Activated CD4-positive, alpha-beta T cell treated with anti-CD3 and anti-CD28 coated beads for 48 hours (primary cell): ENCODE measurements at places on chromosomes 3 and 15.

GRCh38 chr15:80494351-80494751, 90.2 kb downstream of the ARNT2 start:
- no peak for DNase-seq

- DNase-seq, result no peak
Measured at GRCh38 chr3:38587548-38588131, 61.8 kb downstream of the SCN5A start.

DNA sequence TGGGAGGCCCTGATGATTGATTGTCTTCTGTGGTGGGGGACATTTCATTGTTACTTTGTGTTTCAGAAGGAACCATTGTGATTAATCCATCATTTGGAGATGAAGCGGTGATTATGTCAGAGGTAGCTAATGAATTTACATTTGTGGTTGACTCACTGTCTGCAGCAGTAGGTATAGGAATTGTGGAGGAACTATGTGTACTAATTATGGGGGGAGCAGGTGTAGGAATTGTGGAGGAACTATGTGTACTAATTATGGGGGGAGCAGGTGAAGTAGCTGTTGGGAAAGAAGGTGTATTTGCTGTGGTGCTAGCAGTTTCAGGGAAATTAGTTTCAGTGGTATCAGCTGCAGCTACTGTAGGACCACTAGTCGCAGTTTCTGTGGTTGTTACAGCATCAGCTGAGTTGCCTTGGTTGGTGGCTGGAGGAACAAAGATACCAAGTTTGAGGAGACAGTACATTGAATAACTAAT, 6.9 kb downstream of the MUC13 start:
- DNase-seq, result no peak

GRCh38 chr15:82306791-82307713, 42.2 kb downstream of the GOLGA6L10 start:
- DNase-seq, result no peak

DNA sequence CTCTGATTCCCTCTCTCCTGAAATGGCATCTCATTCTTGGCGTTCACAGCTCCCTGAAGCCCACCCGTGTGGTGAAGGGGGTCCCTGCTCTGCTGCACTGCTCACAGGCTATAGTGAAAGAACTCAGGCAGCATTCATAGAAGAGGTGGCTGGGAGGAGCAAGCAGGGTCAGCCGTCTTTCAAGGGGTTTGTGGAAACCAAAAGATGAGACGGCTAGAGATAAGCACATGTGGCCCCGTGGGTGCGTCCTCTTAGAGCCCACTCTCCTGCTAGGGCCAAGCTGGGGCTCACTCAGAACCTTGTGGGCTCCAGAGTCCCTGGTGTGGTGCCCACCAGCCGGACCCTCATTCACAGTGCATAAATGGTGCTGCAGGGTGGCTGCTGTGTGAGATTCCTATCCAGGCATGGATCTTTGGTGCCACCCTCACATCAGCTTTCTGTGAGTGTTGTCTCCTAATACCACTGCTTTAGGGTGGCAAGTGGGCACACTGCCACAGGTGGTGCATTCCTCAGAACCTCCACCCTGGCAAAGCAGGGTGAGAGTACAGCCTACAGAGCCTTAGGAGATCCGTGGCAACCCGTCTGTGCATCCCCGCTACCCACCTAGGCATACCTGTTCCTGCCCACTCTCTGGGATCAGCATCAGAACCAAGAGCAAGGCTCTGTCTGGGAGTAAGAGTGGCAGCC, 11.2 kb upstream of the SEMA4B start:
- DNase-seq, result no peak

DNA sequence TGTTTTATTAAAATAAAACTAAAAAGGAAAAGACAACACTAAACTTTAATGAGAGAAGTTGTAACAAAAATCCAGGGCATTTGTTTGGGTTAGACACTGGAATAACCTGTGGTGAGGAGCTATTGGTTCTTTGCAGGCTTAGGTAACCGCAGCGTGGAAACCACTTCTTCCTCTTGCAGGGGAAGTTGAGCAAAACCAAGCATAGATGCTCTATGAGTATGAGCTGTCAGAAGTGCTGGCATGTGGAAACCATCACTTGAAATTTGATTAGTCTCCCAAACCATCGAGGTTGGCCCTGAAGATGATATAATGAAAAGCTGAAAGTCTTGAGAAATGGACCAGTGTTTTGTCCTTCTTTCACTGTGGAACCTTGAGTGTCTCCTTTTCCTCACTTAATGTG, 127.1 kb upstream of the RBMS3 start:
- peak; percentile 54 for DNase-seq

GRCh38 chr15:88089024-88089620, 167.4 kb downstream of the NTRK3 start:
- no peak for DNase-seq

DNA sequence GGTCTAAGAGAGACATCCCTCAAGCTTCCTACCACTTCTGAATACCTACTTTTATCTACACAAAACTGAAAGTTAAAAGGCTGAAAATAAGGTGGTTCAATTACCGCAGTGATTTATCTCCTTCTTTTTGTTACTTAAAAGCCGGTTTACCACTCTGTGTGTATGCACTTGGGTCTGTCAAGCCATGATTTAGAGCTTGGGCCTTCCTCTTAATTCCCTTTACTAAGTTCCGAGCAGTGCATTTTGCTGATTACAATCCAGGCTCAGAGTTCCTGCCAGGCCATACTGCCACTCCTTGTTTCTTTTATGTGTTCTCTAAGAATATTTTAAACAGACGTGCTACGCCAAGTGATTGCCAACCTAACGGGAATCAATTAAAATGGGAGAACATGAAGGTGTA, 16.5 kb downstream of the KCTD6 start:
- DNase-seq, result no peak

DNA sequence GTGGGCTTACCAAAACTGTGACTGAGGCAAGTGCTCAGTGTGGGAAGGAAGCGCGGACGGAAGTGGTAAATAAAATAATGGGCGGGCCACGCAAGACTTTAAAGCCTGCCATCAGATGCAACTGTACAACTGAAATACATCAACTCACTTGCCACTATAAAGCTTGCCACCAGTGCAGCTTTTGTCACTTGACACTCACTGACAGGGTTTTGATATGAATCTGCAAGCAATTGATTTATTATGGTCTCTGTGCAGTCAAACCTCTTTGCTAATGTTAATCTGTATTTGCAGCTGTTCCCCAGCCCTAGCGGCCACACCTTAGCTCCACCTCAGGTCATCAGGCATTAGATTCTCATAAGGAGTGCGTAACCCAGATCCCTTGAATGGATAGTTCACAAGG, 2.3 kb upstream of the GFM1 start:
- no peak for DNase-seq

- peak; percentile 99 for DNase-seq
Measured at GRCh38 chr3:122415762-122416654, at the start of gene WDR5B. Gene WDR5B (minus strand): TSS chr3:122416062. CDS start chr3:122415528, 534 bp downstream.

- DNase-seq, result no peak
Measured at GRCh38 chr3:71107926-71108325, 475.6 kb downstream of the FOXP1 start.

GRCh38 chr3:10950476-10951294, 41.9 kb upstream of the SLC6A1 start:
- DNase-seq, result peak; percentile 15

DNA sequence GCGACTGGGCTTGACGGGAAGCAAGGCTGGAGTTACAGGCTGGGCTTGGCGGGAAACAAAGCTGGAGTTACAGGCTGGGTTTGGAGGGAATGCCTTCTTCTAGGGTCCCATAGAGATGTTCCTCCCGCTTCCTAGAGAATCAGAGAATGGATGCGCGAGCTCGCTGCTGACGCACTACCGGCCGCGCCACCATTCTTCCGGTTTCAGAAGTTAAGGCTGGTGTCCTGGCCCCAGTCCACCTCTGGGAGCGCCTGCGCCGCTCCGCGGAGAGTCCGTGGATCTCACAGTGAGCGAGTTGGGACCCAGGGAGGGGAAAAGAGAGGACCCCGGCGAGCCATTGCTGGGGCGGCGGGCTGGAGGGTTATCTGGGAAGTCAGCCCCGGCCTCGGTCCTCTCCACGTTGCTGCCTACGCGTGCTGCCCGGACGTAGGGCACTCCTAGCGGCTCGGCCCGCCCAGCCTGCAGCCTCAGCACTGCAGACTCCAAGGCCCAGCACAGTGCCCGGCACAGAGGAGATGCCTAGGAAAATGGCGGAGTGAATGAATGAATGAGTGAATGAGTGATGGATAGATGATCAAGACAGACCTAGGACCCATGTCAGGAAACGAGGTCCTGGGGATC, at the start of gene ZNF502:
Gene ZNF502 (plus strand): TSS at position 206 of the 621 bp plus-strand sequence. CDS start 7,602 bp downstream, outside the sequence.
- DNase-seq, result peak; percentile 80

DNA sequence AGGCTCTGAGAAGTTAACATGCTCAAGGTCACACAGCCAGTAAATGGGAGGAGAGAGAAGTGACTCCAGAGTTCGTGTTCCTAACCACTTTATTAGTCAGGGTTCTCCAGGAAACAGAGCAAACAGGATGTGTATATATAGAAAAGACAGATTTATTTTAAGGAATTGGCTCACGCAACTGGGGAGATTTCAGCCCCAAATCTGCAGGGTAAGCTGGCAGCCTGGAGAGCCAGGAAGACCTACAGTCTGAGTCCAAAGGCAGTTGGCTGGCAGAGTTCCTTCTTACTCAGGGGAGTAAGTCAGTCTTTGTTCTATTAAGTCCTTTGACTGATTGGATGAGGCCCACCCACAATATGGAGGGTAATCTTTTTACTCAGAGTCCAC, 118.2 kb upstream of the PROK2 start:
- DNase-seq, result no peak

DNA sequence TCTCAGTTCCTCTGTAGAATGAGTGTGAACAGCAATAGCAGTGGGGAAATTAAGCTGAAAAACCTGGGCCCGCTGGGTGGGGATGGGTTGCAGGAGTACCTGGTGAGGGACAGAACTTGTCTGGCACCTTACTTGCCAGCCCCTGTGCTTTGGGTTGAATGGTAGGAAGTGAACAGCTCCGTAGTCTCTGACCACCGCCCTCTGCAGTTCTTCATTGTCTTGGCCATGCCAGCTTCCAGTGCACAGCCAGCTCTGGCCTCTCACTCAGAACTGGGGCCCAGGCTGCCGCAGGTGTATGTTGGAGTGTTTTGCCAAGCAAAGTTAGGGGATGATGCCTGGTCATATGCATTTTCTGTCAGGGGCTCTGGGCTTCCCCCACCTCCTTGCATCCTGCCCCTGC, 14.0 kb upstream of the CHST14 start:
- DNase-seq, result no peak

DNA sequence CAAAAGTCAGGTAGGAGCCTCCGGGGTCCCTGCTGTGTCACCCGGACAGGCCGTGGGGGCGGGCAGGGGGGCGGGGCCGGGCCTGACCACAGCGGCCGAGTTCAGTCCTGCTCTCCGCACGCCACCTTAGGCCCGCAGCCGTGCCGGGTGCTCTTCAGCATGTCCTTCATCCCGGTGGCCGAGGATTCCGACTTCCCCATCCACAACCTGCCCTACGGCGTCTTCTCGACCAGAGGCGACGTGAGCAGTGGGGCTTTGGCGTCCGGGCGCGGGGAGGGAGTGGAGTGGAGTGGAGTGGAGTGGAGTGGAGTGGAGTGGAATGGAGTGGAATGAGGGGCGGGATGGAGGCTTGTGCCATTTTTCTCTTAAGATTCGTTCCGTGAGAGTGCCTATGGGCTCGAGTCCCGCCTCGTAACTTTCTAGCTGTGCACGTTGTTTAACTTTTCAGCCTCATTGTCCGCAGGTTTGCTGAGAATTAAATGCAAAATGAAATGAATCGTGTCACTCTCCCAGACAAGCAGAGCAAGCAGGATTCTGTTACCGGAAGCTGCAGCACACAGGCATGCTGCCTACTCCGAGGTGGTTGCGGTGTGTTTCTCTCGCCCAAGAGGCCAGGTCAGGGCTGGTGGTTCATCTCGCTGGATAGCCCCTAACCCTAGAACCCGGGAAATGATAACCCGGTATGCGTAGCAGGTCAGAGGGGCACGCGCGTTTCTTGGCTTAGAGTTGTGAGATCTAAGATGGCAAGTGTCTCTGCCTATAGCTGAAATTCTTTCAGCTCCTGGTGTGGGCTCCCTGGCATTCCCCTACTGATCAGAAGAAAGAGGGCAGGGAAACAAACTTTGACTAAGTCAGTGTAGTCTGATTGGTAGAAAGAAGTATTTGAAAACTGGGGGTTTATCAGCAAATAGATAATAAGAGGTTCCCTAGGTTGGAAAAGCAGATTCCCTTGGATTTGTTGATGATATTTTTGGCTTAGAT, at the start of gene FAH:
Gene FAH (plus strand): TSS at position 104 of the 981 bp plus-strand sequence. CDS start 56 bp downstream, at position 160.
- peak; percentile 58 for DNase-seq

GRCh38 chr3:167120828-167121227, 259.3 kb downstream of the ZBBX start:
- DNase-seq, result no peak

- DNase-seq, result no peak
Measured at GRCh38 chr3:108462899-108463298, 47.5 kb downstream of the MYH15 start.

DNA sequence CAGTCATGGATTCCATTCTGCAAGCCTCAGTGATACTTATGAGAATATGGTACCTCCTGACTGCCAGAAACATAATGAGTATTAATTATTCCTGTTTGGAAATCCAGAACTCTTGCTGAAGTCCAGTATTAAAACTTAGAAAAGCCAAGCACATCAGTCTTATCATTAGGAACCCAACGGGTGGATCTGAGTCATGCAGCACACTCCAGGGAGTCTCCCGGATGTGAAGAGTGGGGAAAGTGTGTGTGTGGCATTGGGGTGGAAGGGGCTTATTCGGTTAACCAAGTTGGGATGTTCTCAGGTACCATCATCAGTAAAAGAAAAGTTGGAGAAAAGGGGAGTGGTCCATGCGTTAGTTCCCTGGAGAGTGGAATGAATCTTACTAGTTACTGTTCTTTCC, 181.1 kb downstream of the PLCL2 start:
- DNase-seq, result no peak

DNA sequence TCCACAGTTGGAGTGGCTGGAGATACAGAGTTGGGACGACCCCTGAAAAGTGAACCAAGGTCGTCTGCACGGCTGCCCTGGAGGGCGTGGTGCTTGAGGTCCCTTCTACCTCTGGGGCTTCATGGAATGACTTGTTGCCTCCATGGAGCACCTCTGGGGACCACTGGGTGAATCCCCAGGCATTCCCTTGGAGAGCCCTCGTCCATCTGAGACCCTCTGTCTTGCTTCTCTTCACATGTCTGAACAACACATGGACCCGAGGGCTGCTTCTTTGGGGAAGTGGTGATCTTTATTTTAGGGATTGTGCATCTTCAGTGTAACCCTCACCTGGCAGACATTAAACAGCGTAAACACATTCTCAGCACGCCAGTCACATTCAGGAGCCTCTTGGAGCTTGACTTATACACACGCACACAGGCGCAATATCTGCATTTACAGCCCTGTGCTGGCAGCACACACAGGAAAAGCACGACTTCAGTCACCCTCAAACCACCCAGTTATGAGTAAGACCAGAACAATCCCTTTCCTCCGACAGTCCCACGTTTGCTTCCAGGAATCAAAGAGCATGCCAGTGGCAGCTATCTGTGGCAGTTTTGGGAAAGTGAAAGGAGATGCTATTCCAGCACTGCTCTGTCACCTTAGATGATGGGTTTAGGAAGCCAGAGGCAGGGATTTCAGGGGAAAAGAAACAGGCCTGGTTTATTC, 12.6 kb downstream of the FAM107A start:
- no peak for DNase-seq

GRCh38 chr3:10515396-10515795, 10.0 kb upstream of the ATP2B2 start:
- no peak for DNase-seq

- no peak for DNase-seq
Measured at GRCh38 chr15:66935688-66936087, 129.7 kb upstream of the SMAD3 start.

- no peak for DNase-seq
Measured at GRCh38 chr3:177251755-177252154, 54.5 kb upstream of the TBL1XR1 start.

GRCh38 chr15:58062175-58062574, 3.3 kb downstream of the ALDH1A2 start:
- DNase-seq, result no peak
